KBM-7 (cell line): ENCODE measurements at places on chromosomes 1 and 21.

DNA sequence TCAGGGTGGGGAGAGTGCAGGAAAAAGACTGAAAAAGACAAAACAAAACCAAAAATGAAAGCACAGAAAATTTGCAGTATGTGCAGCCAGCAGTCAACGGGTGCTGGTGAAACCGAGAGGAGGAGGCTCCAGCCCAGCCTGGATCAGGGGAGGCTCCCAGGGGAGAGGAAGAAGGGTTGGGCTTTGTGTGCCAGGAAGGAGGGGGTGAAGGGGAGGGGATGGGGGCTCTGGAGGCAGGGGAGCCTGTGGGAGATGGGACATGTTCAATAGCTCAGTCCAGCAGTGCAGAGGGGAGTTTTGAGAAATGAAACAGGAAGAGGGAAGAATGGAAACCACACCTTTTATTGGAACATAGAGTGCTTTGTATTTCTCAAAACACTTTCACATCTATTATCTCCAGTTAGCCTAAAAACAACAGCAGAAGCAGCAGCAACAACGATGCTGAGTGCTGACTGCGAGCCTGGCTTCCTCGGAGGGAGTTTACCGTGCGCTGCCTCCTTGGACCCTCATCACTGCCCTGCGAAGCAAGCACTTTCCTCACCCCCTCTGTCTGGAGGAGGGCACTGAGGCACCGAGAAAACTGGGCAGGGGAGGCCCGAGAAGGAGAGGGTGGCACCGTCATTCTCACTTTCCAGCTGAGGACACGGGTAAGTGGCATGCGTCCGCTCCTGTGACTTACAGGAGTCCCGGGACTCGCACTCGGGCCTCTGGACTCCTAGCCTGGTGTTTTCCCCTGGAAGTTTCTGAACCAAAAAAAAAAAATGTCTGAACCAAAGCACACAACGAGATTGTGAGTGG, 62.9 kb downstream of the MDM4 start:
- DNase-seq, result no peak

DNA sequence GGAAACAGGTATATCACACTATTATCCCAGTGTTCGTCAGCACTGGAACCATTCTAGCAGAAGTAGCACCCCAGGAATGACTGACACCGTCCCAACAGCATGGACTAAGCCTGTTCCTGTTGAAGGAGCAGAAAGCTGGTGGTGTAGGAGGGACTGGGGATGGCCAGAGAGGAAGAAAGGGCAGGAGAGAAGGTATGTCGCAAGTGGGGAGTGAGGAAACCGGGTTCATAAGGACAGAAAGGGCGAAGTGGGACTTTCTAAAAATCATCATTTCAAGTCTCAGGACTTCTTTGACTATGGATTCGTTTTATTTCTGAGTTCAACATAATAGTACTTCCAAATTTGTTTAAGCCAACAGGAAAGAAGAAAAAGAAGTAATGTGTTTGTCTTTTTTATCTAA, 19.7 kb upstream of the MX1 start:
- no peak for DNase-seq

- no peak for DNase-seq
These were observed 316.0 kb upstream of the ADGRL4 start for GRCh38 chr1:79322511-79323027.

- no peak for DNase-seq
These were observed 360.4 kb upstream of the LYPLAL1 start for GRCh38 chr1:218813237-218813636.

DNA sequence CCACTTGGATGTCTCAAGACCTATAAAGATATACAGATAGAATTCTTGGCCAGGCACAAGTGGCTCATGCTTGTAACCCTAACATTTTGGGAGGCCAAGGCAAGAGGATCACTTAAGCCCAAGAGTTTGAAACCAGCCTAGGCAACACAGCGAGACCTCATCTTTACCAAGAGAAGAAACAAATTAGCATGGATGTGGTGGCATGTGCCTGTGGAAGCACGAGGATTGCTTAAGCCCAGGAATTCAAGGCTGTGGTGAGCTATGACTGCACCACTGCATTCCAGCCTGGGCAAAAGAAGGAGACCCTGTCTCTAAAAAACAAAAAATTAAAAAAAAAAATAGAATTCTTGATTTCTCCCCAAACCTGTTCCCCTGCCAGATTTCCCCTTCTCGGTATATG, 8.3 kb downstream of the ASAP3 start:
- no peak for DNase-seq

GRCh38 chr21:31872452-31873274, at the start of gene HUNK:
TSS of gene HUNK (plus strand) at chr21:31873020. CDS start at chr21:31873675, 655 bp downstream.
- peak; percentile 55 for DNase-seq

GRCh38 chr1:40593449-40594186, 62.2 kb downstream of the ZNF684 start:
- DNase-seq, result no peak

DNA sequence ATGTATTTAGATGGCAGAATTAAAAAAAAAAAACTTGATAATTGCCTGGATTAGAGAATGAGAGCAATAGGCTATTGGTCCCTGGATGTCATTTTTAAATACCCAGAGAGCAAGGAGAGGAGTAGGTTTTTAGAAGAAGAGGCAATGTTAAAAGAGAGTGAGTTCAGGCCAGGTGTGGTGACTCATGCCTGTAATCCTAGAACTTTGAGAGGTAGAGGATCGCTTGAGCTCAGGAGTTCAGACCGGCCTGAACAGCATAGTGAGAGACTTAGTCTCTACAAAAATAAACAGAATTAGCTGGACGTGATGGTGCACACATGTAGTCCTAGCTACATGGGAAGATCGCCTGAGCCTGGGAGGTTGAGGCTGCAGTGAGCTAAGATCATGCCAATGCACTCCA, 15.9 kb upstream of the MUTYH start:
- no peak for DNase-seq

GRCh38 chr1:224683936-224684335, 67.8 kb downstream of the CNIH3 start:
- no peak for DNase-seq

DNA sequence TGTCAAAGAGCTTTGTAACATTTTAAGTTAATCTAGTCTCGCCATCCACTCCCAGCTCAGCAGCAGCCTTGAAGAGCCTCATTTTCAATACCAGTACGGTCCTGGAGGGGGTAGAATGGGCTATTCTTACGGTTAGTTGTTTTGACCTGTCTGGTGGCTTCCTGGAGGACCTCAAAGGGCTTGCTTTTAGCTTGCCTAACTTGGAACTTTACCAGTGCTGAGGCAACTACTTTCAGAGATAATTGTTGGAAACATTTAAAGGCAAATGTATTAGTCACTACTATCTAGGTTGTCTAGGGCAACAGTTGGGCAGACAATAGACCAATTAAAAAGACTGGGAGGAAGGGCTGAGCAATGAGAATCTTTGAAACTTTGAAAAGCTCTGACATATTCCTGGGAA, 56.0 kb downstream of the TTLL7 start:
- no peak for DNase-seq

GRCh38 chr1:33176362-33176850, 5.4 kb downstream of the TRIM62 start:
- DNase-seq, result no peak

GRCh38 chr1:229035054-229035747, 235.7 kb upstream of the RAB4A start:
- DNase-seq, result no peak

DNA sequence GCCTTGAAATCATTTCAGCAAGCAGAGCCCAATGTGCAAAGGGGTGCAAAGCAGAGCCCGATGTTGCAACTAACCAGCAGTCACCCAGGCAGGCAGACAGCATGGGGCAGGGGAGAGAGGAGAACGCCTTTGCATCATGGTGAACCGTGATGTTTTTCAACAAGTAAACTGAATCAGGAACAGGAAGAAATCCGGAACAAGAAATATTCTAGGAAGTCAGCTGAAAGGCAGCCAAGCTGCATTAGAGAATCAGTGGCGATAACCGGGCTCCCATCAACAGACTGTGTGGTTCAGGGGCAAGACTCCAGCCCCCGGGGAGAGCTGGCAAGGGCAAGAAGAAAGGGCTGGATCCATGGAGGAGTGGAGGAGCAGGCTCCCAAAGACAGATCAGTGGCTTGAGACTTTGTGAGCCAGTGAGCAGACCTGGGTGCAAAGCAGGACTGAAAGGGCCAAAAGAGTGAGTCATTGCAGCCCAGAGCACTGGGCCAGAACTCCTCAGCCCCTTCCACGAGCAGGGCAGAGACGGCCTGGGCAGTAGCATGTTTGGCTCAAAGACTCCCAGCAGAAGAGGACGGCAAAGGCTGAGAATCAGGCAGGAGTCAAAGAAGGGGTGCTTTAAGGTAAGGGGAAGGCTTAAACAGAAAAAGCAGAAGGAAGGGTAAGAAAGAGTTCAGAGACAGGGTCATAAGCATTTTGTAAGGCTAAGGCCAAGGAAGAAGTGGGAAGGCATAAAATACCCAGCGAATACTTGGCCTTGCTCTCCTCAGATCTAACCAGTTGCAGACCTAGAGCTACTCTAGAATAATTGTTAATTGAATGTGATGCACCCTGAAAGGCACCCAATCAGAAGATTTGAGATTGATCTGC, 155.0 kb downstream of the SETD4 start:
- DNase-seq, result no peak

DNA sequence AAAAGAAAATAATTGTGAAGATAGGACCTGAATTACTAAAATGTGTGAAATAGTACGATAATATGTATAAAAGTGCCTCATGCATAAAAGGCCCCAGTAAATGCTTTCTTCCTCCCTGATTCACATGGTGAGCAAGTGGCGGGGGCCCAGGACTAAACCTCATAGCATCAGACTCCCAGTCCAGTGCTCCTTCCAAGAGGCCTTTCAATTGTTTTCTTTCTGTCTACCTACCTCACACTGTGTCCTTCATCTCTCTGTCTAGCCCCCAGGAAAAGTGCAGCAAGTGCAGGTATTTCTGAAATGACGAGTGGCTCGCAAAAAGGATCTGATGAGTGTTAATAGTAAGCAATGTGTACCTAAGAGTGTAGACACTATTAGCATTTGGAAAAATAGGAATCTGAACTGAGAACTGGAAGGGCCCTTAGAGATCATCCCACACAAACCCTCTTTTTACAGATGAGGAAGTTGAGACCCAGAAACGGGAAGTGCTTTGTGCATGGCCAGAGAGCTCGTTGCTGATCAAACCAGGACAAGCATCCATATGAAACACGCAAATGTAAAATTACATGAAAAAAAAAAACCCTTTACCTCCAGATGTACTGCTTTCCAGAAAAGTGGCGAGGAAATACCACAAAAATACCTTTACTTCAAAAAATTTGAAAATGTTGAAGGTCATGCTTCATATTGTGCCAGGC, 118.2 kb upstream of the HOOK1 start:
- DNase-seq, result peak; percentile 89

DNA sequence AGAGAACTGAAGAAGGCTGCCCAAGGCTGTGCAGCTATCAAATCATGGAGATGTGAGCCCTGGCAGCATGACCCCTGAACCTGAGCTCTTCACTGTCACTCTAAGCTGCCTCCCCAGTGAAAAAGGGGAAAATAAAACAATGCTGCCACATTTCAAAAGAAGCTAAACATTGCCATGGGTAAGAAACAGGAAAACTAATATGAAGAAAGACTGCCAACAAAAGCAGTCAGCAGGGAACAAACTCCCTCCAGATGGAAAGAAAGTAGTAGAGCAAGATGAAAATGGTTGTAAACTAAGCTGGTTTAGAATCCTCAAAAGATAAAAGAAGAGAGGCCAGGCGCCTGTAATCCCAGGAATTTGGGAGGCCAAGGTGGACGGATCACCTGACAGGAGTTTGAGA, 36.2 kb upstream of the CSF1 start:
- no peak for DNase-seq

GRCh38 chr1:198549866-198550265, 9.4 kb upstream of the ATP6V1G3 start:
- no peak for DNase-seq

- DNase-seq, result no peak
These were observed 6.8 kb downstream of the CNN3 start for GRCh38 chr1:94920061-94920460.

- DNase-seq, result no peak
These were observed 86.8 kb upstream of the LBR start for GRCh38 chr1:225514671-225515081.

DNA sequence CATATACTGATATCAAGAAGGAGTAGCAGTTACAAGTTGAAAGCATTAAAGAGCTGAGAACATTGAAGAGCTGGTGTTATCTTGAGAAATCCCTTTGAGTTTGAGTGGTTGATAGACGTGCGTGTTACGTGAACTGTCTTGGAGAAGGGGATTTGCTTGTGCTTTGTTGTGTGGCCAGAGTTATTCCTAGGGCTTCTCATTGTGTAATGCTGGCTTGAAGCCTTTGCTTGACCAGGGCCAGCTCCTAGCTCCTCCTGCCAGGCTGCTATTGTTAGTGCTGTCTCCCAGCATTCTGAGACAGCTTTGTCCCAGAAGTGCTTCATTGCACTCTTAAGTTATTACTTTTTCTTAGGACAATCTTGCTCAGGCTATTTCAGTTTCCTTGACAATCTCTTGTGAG, 116.2 kb upstream of the KCNK2 start:
- no peak for DNase-seq

GRCh38 chr1:198656500-198656932, 17.7 kb downstream of the PTPRC start:
- DNase-seq, result peak; percentile 90

GRCh38 chr1:28898405-28898881, 15.9 kb upstream of the EPB41 start:
- no peak for DNase-seq

DNA sequence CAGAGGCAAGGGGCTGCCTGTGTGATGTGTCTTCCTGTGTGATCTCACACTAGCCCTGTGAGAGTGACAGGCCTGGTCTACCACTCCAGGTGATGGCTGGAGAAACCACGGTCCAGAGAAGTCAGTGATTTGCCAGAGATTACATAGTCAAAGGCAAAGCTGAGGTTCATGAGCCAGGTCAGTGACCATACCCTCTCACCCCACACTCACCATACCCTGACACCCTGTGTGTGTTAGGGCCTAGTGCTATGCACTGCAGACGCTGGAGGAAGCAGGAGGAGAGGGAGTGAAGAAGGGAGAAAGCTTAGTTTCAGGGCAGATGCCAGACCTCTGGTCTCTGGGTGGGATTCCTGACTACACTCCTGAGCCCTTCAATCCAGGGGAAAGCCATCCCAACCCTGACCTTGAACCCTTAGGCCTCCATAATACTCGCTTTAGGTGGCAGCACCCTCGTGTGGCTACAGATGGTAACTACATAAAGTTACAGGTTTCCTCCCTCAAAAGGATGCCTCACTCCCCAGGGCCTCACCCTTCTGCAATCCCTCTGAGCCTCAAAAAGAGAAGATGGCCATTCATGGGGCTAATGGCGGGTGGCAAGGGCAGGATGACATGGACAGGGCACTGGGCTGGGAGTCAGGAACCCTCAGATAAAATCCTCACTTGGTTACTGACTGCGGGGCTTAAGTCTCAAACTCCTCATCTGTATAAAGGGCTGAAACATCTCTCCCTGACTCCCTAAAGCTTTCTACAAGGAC, 20.8 kb upstream of the SDC3 start:
- peak; percentile 74 for DNase-seq

DNA sequence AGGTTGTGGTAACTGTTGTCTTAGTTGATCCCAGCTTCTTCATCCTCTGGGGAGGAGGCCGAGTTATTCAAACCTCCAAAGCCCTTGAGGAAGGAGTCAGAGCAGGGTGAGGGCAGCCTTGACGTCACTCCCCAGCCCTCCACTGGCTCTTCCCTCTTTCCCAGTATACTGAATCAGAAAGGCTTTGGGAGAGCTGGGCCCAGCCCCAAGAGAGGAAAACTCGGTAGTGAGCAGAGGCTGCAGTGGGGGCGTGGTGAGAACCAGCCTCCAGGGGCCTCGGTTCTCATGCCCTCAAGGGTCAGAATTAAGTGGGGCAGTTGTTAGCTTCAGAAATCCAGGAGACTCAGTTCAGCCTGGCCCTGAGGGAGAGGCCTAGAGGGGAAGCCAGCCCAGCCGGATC, 1.8 kb upstream of the GJA4 start:
- no peak for DNase-seq

GRCh38 chr1:112929979-112930378, 26.0 kb downstream of the SLC16A1 start:
- DNase-seq, result no peak
